PC-3 (cell line): ENCODE measurements at places on chromosomes 7 and 10.
A peak's percentile ranks its signal among the peaks of the same experiment; 100 is the strongest.

GRCh38 chr7:151426441-151426903 lies 13.5 kb downstream of the CRYGN start:
- peak; percentile 48 for DNase-seq

DNA sequence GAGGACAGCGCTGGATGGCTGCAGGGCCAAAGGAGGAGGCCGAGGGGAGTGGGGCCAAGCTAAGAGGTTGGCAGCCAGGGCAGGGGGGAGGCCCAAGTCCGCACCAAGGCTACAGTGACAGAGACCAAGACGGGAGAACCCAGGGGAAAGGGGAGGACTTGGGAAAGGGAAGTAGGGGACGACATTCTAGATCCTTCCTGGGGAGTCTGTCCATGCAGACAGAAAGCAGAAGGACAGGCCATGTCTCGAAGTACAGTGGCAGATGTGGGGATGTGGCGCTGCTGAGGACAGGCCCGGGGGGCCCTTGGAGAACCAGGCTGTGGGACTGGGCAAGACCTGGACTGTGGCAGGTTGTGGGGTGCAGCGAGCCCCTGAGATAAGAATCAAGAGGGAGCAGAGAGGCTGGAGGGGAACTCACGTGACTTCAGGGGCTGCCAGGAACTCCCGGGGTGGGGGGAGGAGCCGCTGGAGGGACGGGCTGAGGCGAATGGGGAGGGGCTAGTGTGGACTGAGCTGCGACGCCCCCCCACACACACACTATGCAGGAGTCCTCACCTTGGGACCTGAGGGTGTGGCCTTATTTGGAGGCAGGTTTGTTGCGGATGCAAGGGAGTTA lies 68.5 kb upstream of the TNRC18 start:
- no peak for DNase-seq

DNA sequence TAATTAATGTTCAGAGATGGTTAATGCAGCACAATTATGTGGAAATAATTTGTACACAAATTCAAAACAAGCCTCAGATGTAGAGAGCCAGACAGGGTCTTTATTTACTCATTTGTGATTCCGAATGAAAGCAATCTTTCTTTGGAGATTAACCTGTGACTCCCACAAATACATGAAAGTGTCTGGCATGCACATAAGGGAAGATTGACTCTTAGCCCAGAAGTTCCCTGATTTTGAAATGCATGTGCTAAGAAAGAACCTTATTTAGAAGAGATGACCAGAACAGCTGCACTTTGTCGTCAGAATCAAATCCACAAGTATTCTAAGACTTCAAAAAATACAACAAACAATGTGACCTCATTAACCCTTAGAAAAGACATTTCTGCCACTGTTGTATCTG lies 45.1 kb downstream of the RNLS start:
- no peak for DNase-seq

GRCh38 chr7:6167004-6167551 lies 105.3 kb downstream of the CYTH3 start:
- no peak for DNase-seq

DNA sequence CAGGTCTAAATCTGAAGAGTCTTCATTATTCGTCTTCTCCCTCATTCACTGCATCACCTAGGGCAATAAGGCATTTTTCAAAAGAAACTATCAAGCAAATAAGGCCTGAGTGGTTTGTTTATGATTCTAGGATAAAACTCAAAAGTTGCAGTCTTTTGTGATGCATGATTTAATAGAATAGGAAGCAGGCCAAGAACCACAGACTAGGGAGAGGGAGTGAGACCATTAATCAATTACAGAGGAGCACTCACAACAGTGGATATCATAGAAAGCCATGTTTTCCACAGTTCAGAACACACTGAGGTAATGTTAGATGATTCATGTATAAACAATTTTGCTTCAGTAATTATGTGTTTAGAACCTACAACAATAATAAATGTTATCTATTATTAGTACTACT lies 87.8 kb upstream of the LRRTM3 start:
- peak; percentile 53 for DNase-seq

- DNase-seq, result no peak
These were observed 404.5 kb downstream of the PAXIP1 start for GRCh38 chr7:154598396-154598795.

DNA sequence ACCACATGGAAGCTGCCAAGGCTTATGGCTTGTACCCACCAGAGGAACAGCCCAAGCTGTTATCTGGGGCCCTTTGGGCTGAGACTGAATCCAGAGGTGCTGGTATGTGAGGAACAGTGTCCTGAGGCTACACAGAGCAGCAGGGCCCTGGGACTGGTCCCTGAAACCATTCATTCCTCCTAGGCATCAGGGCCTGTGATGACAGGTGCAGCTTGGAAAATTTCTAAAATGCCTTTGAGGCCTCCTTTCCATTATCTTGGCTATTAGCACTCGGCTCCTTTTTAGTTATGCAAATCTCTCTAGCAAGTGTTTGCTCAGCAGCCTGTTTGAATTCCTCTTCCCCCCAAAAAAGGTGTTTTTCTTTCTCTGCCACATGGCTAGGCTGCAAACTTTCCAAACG lies 1151.7 kb upstream of the LRRN3 start:
- no peak for DNase-seq

DNA sequence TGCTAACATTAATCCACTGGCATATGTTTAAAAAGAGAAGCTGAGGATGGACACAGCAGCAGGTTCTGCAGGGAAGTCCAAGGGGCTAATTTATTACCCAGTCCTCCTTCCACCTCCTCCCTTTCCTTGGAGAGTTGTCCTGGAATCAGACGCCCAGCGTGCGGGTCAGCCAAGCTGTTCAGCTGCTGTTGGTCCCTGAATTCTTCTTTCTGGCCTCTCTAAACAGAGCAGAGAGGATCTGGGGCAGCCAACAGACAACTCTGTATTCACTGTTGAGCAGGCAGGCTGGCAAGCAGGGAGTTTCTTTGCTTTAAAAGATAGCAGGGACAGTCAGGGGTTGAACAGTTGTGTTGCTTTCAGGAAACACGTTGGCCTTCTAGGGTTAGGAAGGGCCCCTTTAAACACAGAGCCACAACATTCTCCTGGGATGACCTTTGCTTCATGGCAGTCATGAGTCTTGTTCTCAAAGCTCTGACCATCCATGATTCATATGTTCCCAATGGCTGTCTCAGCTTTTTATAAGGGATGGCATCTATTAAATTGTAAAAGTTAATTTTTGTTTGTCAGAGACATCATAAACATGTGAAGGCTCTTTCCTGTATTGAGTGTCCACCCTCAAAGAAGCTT lies 217.0 kb downstream of the CREB5 start:
- DNase-seq, result peak; percentile 11
